Right lobe of liver (tissue), 6 donors: ENCODE measurements at places on chromosomes 11 and 22.

DNA sequence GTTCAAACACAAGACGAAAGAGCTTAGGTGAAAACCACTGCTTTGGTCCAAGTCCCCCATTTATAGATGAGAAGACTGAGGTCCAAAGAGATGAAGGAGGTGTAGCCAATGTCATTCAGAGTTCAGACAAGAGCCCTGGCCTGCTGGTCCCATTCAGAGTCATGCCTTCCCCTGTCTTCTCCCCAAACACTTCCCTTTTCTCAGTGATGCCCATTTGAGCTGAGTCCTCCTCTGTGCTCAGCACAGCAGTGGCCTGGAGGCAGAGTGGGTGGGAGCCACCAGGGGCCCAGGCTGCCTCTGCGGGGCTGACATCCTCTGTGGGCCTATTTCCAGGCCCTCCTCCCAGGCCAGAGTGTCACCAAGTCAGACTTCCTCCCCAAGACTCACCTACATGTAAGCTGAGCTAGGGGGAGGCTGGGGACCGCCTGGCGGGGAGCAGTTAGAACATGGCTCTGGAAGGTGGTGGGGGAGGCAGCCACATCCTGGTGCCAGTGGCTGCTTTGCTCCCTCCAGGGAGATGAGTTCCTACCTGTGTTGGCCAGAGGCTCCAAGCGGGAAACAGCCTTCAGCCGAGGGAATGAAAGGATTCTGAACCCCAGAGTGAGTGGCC lies 22.4 kb upstream of the LRRC10B start:
- no peak for DNase-seq
- no peaks in the 10 kb centered on the region for H3K4me1 ChIP-seq
- H3K27ac ChIP-seq: no peak overlapping the region

DNA sequence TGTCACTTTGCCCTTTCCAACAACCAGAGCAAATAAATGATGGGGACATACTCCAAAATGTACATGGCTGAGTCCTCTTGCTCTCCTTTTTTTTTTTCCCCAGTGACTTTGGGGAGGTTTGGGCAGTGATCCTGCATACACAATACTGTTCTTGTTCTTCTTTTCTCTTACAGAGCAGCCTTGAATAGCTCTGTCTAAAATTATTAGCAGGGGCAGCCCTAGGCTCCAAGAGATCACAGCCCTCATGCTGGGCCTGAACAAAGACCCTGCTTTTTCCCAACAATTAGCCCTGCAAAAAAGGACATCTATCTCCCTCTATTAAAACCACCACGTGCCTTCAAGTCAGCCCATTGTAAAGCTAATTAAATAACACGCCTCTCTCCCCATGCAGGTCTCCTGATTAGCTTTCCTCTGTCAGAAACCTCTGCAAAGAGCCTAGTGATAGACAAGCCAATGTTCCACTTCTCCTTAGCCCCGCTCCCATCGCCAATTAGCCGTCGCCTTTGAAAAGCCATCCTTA lies 54.7 kb downstream of the ETS1 start:
- no peaks in the 10 kb centered on the region for H3K27me3 ChIP-seq
- DNase-seq: no peak
- H3K36me3 ChIP-seq: no peaks in the 10 kb centered on the region
- H3K4me3 ChIP-seq: no peak overlapping the region

- H3K27ac ChIP-seq: no peak overlapping the region
- H3K4me1 ChIP-seq: no peaks in the 10 kb centered on the region
- H3K27me3 ChIP-seq: no peaks in the 10 kb centered on the region
- no peaks in the 10 kb centered on the region for H3K36me3 ChIP-seq
Measured at GRCh38 chr22:36940676-36941075, 27.2 kb downstream of the CSF2RB start.

DNA sequence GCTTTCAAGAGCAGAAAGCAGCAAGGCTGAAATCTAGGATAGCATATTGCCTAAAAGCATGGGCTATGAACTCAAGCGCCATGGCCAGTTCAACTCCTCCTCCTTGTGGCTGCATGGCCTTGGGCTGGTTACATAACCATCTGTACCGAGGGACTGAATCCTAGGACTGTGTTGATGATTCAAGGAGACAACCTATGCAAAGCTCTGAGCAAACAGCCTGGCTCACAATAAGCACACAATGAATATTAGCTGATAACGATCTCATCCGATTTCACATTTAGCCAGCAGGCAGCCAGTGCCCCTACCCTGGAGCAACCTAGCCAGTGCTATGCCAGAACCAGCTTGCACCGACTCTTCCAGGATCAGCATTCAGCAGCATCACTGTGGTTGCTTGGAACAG lies 698.4 kb downstream of the TBC1D22A start:
- no peak overlapping the region for H3K4me3 ChIP-seq
- no peaks in the 10 kb centered on the region for H3K36me3 ChIP-seq
- H3K27ac ChIP-seq: no peak overlapping the region
- DNase-seq: no peak
- no peaks in the 10 kb centered on the region for H3K4me1 ChIP-seq

- DNase-seq: no peak
- no peaks in the 10 kb centered on the region for H3K4me1 ChIP-seq
- H3K27ac ChIP-seq: no peak overlapping the region
Measured at GRCh38 chr11:122405547-122406341, 249.8 kb upstream of the UBASH3B start.

- no peak overlapping the region for H3K4me3 ChIP-seq
- DNase-seq: no peak
- no peak overlapping the region for H3K27ac ChIP-seq
- H3K4me1 ChIP-seq: no peaks in the 10 kb centered on the region
- H3K36me3 ChIP-seq: peaks cover 3% of the 10 kb centered on the region
Measured at GRCh38 chr11:44589301-44589700, 23.8 kb downstream of the CD82 start.

GRCh38 chr11:72079819-72080325 lies 470 bp downstream of the NUMA1 start:
- H3K27ac ChIP-seq: peak overlapping the region; percentile 81
- H3K27me3 ChIP-seq: no peaks in the 10 kb centered on the region
- no peaks in the 10 kb centered on the region for H3K4me1 ChIP-seq
- peak overlapping the region; percentile 72 for H3K4me3 ChIP-seq
- no peak for DNase-seq
- no peaks in the 10 kb centered on the region for H3K36me3 ChIP-seq

- no peaks in the 10 kb centered on the region for H3K27me3 ChIP-seq
- H3K36me3 ChIP-seq: no peaks in the 10 kb centered on the region
- peak overlapping the region; percentile 37 for H3K27ac ChIP-seq
- peak; percentile 55 for DNase-seq
Measured at GRCh38 chr22:49853981-49854831, 562 bp downstream of the ZBED4 start.

DNA sequence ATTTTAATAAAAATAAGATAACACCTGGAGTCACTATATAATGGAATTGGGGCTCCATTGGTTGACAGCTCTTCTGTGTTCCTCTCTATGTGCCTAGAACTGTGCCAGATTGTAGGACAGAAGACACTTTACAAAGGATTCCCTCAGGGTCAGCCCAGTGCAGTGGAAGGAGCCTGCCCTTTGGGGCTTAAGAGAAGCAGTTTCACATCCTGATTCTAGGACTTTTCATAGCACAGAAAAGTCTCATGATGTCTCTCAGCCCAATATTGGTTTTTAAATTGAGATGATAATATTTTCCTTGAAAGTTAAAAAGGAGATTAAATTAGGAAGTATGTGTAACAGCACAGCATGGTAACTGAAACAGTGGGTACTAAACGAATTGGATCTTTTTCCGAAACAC lies 7.1 kb downstream of the PLAAT4 start:
- H3K4me1 ChIP-seq: no peaks in the 10 kb centered on the region
- H3K27ac ChIP-seq: no peak overlapping the region
- H3K27me3 ChIP-seq: no peaks in the 10 kb centered on the region

GRCh38 chr11:59176330-59176729 lies 4.4 kb downstream of the DTX4 start:
- H3K27ac ChIP-seq: peak overlapping the region; percentile 91
- H3K36me3 ChIP-seq: no peaks in the 10 kb centered on the region
- no peaks in the 10 kb centered on the region for H3K27me3 ChIP-seq
- peaks cover 23% of the 10 kb centered on the region for H3K4me1 ChIP-seq
- no peak for DNase-seq

DNA sequence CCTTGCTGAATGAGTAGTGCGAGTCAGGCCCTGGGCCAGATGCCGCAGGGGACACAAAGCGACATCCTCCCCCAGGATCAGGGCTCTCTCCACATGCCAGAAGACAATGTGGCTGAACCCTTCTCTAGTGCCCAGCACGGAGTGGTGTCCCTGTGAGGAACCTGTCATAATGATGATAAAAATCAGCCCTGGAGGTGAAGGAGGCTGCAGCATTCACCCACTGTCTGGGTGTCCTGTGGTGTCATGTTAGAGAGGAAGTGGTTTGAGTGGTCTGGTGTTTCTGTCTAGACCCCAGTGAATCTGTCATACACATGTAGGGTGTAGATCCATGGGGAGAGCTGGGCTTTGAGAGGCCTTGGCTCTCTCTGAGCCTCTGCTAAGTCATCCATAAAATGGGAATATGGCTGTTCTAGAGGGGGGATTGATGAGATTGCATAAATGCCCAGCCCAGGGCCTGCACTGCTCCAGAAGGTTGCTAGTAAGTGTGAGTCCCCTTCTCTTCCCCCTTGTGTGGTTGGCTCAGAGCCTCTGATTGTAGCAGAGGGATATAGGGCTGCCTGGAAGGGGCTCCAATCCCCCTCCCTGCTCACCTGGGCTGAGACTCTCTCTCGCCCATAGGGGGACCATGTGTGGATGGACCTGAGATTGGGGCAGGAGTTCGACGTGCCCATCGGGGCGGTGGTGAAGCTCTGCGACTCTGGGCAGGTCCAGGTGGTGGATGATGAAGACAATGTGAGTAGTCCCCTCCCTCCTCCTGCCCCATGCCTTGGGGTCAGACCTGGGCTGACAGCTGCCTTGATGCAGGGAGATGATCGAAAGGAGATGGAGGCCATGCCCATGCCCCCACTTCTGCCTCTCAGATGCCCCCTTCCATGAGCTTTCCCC lies 14.3 kb downstream of the MYO7A start:
- no peaks in the 10 kb centered on the region for H3K4me1 ChIP-seq
- H3K27me3 ChIP-seq: no peaks in the 10 kb centered on the region
- no peak overlapping the region for H3K27ac ChIP-seq
- peak; percentile 35 for DNase-seq
- H3K36me3 ChIP-seq: no peaks in the 10 kb centered on the region

GRCh38 chr22:25060522-25061071 lies 108.1 kb downstream of the KIAA1671 start:
- DNase-seq: no peak
- H3K27ac ChIP-seq: no peak overlapping the region
- H3K4me3 ChIP-seq: no peak overlapping the region

GRCh38 chr11:61886643-61887042 lies 4.7 kb downstream of the FADS3 start:
- no peak overlapping the region for H3K27ac ChIP-seq
- no peaks in the 10 kb centered on the region for H3K27me3 ChIP-seq
- no peak overlapping the region for H3K4me3 ChIP-seq
- no peak for DNase-seq
- H3K36me3 ChIP-seq: no peaks in the 10 kb centered on the region

GRCh38 chr11:72920001-72920400 lies 105.8 kb downstream of the ATG16L2 start:
- no peaks in the 10 kb centered on the region for H3K4me1 ChIP-seq
- no peak overlapping the region for H3K4me3 ChIP-seq
- no peak for DNase-seq
- H3K27ac ChIP-seq: peak overlapping the region; percentile 48
- no peaks in the 10 kb centered on the region for H3K27me3 ChIP-seq

- H3K27me3 ChIP-seq: no peaks in the 10 kb centered on the region
- peaks cover 39% of the 10 kb centered on the region for H3K4me1 ChIP-seq
- H3K36me3 ChIP-seq: no peaks in the 10 kb centered on the region
- peak overlapping the region; percentile 42 for H3K4me3 ChIP-seq
- peak overlapping the region; percentile 78 for H3K27ac ChIP-seq
- peak; percentile 74 for DNase-seq
Measured at GRCh38 chr11:129324533-129325175, 51.0 kb upstream of the BARX2 start.
